ENCODE measurements at places on chromosomes 2 and 18.

DNA sequence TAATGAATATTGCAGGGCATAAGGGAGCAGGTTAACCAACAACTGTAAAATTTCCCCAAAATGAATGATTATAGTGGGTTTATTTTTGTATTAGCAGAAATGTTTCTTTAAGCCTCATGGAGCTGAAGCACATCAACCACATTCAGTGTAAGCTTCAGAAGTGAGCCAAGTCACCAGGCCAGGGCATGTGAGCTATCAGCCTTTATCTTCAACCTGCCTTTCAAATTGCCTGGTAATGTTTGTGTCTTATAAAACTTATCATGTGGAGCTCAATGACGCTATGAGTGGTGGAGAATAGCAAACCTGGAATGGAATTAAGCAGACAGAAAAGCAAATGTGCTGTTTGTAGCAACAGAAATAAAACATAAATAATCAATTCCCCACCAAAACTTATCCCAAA, 1068.4 kb downstream of the LRP1B start:
- DNase-seq: no peak

DNA sequence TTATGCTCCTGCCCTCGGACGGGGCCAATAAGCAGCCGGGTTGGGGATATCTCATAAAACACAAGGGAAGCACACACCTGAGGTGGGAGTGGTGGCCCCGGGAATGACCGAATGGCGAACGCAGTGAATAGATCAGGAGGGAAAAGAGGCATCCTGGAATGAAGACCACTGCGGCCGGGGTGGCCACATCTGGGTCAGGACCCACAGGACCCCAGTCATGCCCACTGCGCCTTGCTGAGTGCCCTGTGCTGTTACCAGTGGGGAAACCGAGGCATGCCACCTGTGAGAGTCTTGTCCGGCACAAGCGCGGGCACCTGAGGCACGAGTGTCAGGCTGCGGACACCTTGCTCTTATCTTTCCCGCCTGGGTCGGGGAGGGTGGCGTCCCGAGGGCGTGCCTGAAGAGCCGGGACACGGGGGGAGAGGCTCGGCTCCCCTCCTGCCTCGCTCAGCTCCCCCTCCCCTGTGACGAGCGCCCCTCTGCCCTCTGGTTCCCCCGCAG, 1.6 kb downstream of the PDCD1 start:
- DNase-seq: no peak

DNA sequence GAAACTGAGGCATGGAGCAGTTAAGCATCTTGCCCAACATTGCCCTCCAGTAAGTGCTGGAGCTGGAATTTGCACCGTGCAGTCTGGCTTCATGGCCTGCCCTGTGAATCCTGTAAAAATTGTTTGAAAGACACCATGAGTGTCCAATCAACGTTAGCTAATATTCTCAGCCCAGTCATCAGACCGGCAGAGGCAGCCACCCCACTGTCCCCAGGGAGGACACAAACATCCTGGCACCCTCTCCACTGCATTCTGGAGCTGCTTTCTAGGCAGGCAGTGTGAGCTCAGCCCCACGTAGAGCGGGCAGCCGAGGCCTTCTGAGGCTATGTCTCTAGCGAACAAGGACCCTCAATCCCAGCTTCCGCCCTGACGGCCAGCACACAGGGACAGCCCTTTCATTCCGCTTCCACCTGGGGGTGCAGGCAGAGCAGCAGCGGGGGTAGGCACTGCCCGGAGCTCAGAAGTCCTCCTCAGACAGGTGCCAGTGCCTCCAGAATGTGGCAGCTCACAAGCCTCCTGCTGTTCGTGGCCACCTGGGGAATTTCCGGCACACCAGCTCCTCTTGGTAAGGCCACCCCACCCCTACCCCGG, 1.3 kb downstream of the PROC start:
- no peak for DNase-seq

- DNase-seq: no peak
Observed at GRCh38 chr2:24632172-24632571, 141.1 kb downstream of the NCOA1 start.

GRCh38 chr2:236614551-236614950, 44.9 kb downstream of the ACKR3 start:
- DNase-seq: no peak

GRCh38 chr2:226835420-226835795, 446 bp upstream of the RHBDD1 start:
- no peak for DNase-seq

DNA sequence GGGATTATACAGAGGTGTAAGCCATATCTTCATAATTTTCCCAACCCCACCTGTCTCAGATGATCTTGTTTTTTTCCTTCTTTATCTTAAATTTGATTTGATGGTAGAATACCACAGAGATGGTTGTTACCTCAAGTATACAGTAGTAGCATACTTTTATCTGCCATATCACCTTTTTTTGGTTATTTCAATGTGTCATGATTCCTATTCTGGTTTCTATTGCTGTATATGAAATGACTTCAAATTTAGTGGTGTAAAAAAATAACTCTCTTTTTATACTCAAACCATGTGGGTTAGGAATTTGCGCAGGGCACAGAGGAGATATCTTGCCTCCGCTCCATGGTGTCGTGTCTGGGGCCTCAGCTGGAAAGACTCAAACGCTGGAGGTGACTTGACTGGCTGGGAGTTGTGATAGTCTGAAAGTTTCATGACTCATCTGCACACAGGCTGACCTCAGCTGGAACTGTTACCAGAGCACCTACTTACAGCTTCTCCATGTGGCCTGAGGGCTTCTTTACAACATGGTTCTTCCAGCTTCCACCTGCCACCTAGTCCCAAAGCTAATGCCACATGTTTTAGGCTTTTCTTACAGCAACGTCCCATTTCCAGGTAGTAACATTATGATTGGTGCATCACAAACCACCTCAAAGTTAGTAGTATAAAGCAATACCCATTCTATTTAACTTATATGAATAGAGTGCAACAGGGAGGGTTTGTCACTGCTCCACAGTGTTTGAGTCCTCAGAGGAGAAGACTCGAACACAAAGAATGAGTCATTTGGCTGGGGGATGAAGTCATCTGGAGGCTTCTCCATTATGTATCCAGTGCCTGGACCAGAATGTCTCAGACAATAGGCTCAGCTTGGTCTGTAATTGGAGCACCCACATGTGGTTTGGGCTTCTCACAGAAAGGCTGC, 82.3 kb upstream of the XPO1 start:
- peak; percentile 43 for DNase-seq

DNA sequence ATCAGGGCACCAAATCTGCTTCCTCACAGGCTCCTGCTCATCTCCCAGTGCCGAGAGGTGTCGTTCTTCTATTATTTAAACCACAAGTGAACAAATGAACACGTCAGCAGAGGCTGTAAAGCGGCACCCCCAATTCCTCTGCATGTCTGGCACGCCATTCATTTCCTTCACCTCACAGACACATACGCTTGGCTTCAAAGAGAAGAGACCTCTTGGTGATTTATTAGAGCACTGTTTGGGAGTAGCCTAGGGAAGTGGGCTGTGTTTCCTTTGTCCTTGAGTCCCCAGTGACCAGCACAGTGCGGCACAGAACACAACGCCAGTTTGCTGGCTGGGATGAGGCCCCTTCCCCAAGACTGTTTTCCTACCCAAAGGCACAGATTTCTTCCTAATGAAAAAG, 184.3 kb upstream of the REV1 start:
- DNase-seq: no peak

- DNase-seq: no peak
Observed at GRCh38 chr2:25855065-25855464, 23.2 kb downstream of the ASXL2 start.

- no peak for DNase-seq
Observed at GRCh38 chr2:239726091-239726591, 299.0 kb downstream of the NDUFA10 start.

GRCh38 chr18:24763765-24764513, 303.5 kb downstream of the HRH4 start:
- no peak for DNase-seq

GRCh38 chr2:121330921-121331320, 45.9 kb upstream of the TFCP2L1 start:
- DNase-seq: no peak

DNA sequence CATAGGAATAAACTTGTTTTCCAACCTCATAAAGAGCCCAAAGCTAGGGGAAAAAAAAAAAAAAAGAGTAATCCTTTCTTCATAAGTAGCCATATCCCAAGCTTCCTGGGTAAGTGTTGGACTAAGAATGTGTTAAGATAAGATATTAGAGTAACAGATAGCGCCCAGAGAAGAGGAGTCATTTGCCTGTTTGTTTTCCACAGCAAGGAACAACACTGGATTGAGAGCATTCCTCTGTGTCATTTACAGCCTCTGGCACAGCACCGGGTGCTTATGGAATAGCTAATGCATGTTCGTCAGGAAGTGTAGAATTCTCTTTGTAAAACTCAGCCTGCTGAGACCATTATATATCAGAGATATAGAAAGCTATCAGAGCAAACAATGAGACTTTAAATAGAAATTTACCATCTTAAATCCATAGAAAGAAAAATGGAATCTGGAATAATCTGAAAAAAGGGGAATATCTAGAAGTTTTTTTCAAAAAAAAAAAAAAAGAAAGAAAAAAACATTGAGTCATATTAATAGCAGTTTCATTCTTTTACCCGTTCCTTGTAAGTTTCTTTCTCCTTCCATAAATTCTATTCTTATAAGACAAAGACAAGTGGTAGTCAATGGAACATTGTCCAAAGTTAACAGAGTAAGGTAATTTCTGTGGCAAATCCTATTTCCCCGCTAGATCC, 37.6 kb downstream of the LRP2 start:
- DNase-seq: no peak

DNA sequence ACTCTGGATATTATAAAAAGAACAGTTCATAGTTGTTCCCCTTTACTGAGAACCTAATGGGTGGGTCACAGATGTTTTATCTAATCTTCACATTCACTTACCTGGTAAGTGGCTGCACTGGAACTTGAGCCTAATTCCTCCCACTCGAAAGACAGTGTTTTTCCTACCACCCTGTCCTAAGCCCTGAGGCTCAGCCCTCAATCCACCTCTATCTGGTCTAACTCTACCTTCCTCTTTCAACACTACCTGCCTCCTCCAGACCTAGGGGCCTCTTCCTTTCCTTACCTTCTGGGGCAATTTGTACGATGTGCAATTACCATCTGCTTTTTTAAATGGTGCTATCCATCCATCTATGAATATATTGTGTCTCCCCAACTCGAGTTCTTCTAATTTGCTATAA, 9.7 kb upstream of the KIF3C start:
- DNase-seq: no peak

Measured in Calu3 (cell line).